ENCODE measurements at places on chromosomes 7 and 10.

DNA sequence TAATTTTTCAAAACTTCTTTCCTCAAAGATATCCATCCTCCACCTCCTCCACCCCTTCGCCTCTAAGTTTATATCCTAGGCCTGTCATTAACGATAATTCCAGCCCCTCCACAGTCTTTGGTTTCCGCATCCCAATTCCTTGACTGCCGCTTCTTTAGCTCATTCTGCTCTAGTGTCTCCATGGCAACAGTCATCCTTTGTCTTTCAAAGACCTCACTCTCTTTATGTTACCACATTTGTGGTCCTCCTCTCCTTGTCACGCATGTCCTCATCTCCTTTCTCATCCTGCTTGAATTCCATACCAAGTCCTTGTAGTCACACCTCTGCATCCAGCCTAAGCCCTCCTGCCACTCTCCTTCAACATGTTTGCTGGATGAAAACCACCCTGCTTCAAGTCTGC, 511.2 kb upstream of the KLF6 start:
- no peak for DNase-seq

DNA sequence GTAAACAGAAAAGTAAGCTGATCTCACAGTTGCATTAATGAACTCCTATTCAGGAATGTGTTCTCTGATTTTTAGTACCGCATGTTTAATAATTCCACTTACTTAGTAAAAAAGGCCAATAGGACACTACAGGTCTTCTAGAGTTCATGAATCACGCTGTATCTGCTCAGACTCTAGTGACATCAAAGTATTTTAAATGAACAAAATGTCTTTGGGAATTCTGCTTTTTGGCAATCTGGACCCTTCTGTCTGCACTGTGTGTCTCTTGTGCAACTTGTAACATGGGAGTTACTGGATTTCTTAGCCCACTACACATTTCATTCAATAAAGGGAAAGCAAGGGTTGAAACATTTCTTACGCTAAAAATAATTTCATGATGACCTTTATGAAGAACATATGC, 50.2 kb downstream of the RABGEF1 start:
- no peak for DNase-seq

DNA sequence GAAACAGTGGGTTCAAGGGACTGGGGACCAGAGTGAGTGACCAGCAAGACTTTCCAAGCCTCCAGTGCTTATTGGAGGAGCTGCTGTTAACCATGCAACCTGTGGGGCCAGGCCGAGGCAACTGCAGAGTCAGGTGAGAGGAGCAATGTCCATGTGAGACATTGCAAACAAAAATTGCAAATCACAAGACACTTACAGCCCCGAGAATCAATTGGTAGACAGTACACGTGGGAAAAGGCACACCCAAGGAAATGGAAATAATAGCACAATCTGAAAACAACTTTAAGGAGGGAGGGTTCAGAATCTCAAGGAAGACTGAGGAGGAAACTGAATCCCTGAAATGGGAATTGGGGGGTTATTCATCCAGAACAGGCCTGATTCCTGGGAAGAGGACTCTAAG, 72.6 kb downstream of the GLRX3 start:
- no peak for DNase-seq

- no peak for DNase-seq
Observed at GRCh38 chr10:69847458-69847857, 45.8 kb downstream of the COL13A1 start.

- DNase-seq = no peak
Observed at GRCh38 chr10:115222039-115222438, 128.9 kb downstream of the ATRNL1 start.

- DNase-seq = no peak
Observed at GRCh38 chr10:24989867-24990266, 26.1 kb downstream of the ENKUR start.

DNA sequence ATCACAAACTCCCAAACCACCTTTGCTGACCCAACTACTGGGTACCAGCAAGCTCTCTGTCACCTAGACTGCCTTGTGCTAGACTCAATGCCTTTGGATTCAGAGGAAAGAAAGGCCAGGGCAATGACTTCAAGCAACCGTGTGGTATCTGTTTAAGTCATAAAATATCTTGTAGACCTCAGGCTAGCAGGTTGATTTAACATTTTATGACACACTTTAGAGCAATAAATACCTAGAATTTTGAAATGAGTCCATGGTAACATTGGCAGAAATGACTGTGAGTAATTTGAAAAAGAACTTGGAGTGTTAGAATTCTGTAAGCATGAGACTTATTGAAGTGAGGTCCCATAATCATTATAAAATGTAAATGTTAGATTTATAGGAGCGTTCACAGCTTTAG, 87.2 kb downstream of the TWIST1 start:
- no peak for DNase-seq

DNA sequence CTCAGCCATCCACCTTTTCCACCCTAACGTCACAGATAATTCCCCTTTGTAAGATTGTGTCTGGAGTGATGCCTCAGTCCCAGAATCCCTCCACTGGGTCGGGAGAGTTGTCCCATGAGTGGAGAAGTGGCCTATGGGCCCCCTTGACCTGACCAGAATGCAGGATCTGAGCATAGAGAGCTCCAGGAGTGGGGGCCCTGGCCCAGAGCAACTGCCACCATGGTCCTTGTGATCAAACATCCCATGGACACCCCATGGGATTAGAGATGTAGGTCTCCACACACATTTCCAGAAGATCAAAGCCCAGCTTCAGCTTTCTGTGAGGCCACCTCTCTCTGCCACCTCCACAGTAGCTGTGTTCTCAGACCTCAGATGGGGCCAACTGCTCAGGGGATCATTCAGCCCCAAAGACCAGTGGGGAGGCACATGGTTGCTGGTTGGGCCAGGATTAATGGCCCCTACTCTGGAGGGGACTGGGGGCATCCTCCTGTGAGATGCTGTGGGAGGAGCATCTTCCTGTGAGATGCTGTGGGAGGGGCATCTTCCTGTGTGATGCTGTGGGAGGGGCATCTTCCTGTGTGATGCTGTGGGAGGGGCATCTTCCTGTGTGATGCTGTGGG, 28.5 kb upstream of the DPYSL4 start:
- no peak for DNase-seq

- no peak for DNase-seq
Observed at GRCh38 chr7:26188957-26189541, 11.5 kb downstream of the HNRNPA2B1 start.

GRCh38 chr7:131497454-131497853, 59.0 kb downstream of the PODXL start:
- no peak for DNase-seq

GRCh38 chr7:150989456-150989855, 1.4 kb upstream of the NOS3 start:
- no peak for DNase-seq

GRCh38 chr7:111765751-111766643, 203.7 kb upstream of the IMMP2L start:
- no peak for DNase-seq

GRCh38 chr7:127512663-127513062, 72.7 kb downstream of the GCC1 start:
- DNase-seq = no peak

DNA sequence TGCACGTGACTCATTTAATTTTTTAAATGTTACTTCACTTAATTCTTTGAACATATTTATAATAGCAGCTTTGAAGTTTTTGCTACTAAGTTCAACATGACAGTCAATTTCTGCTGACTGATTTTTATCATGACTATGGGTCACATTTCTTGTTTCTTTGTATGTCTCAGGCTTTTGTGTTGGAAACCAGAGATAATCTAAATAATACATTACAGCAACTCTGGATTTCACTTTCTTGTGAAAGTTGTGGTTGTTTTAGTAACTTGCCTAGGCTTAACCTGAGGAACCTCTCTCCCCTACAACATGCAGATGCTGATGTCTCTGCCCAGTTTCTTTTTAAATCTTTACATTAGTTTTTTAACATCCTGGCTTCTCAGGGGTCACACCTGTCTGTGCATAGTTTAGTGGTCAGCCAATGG, 180.8 kb downstream of the CCDC71L start:
- no peak for DNase-seq

DNA sequence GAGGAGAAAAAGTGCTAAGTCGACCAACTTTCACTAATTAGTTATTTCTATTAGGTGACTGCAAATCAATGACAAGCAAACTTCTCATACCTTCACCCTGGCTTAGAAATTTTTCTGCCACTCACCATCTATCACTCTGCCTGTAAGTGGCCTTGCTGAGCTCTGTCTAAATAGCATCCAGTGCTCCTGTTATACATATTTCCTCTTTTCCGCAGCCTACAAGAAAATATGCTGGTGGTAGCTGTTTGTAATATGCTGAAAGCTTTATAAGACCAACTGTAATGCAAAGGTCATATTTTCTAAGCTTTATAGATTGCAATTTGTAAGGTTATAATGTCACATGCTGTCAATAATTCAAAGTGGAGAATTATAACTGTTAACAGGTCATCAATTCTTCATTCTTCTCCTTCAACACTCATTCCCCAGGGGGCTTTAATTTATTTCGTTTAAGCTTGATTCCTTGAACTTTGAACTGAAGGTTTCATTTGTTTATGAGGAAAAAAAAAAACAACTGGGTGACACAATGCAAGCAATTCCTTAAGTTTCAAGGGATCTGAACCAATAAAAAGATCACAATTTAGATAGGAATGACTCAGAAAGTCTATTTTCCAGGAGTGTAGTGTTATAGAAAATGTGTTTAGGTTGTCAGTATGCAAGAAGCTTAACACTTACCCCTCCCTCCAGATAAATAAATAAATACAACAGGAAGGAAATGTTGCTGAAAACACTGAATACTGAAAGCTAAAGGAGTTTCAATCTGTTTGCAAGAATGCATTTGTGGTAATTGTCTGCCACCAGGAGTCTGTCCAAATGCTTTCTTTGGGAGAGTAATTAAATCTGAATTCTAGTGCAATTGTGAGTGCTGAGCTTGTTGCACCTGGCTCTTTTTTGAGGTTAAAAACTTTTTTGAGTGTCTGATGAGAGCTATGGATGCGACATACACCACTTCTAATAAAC, 183.7 kb downstream of the SORCS1 start:
- peak; percentile 33 for DNase-seq

DNA sequence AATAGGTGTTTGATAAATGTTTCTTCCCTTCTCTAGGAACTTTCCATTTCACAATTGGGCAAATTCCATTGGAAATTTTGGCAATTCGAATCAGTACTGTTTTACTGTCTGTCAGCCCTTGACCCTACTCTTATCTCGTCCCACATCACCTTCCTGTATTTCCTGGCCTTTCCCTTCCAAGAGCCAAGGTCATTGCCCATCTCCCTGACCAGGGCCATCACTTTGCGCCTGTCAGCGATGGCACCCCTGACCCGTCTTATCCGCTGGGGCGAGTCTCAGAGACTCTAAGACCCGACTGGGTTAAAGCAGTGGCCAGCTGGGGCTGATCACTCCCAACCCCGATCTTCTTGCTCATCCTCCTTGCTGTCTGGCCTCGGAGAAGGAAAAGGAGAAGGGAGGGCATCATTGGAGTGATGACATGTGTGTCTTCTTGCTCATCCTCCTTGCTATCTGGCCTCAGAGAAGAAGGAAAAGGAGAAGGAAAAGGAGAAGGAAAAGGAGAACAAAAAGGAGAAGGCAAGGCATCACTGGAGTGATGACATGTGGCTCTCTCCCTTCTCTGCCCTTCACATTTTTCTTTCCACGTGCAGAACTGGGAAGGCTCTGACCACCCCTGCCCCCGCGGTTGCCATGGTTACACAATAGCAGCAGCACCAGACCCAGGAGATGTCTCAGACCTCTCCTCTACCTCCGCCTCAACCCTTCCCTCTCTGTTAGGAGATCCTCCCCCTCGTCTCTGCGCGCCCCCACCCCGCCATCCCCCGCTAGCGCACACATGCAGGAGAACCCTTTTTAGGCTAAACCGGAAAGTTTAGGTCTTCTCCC, 2.0 kb downstream of the SEMA3D start:
- DNase-seq = no peak

DNA sequence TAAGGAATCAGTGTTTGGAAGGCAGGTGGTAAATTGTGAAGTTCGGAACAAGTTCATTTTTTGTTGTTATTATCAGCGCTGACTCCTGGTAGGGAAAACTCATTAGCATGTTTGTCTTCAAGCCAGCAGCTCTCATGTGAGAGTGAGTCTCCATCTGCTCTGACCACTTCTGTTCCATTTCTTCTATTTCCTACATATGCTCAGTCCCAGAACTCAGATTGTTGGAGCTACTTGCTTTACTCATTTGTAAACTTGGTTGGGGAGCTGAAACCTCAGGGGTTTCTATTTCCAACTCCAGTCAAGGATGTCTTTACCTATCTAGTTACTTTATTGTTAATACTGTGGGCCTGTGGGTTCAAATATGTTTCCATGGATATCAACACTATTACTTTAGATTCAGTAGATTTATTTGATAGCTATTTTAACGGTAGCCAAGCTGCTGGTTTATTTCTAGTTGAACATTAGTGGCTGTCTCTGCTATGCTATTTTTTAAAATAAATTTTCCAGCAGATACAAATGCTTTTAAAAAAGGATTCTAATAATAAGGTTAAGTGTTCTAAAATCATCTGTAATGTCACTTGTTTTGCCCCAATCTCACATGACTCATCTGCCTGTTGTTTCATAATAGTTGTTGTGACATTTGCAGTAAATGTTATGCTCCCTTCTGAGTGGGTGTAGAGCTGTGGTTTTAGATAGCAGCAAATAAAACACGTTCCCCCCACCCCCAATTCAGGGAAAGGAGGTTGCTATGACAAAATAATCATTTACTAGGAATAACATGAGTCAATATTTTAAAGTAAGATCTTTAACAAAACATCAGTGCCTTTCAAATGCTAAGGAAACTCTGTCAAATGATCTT, 143.3 kb downstream of the HDAC9 start:
- no peak for DNase-seq

GRCh38 chr10:6465854-6466601, 114.0 kb downstream of the PRKCQ start:
- DNase-seq = no peak

DNA sequence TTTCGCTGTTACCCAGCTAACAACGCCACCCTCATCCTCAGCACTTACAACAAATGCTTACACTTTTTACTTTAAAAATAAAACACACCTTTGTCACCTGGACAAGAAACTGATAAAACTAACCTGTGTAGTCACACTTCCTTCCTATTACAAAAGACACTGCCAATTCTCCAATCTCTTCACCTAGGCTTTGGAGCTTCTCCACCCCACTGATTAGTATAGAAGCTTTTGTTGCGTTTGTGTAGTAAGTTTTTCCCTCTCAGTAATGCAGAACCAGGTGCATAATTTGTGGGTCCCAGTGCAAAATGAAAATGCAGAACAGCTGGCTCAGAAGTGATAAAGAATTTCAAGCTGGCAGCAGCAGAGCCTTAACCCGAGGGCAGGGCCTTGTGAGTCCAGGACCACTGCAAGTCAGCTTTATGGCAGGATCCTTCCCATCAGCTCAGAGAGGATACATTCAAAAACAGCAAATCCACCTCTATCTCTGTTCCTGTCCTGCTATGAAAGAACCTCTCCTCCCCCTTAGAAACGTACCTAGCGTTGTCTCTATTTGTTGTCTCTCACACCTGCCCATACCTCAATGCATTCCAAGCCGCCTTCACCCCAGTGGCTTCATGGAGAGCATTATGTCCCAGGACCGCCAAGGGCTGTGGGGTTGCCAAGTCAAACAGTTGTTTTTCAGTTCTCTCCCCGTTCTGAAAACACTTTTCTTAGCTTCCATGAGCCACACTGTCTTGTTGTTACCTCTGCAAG, 40.3 kb upstream of the EGFR start:
- no peak for DNase-seq

GRCh38 chr10:115093776-115094408, 727 bp downstream of the ATRNL1 start:
- DNase-seq = no peak
